ENCODE measurements at places on chromosomes 5 and 9.

DNA sequence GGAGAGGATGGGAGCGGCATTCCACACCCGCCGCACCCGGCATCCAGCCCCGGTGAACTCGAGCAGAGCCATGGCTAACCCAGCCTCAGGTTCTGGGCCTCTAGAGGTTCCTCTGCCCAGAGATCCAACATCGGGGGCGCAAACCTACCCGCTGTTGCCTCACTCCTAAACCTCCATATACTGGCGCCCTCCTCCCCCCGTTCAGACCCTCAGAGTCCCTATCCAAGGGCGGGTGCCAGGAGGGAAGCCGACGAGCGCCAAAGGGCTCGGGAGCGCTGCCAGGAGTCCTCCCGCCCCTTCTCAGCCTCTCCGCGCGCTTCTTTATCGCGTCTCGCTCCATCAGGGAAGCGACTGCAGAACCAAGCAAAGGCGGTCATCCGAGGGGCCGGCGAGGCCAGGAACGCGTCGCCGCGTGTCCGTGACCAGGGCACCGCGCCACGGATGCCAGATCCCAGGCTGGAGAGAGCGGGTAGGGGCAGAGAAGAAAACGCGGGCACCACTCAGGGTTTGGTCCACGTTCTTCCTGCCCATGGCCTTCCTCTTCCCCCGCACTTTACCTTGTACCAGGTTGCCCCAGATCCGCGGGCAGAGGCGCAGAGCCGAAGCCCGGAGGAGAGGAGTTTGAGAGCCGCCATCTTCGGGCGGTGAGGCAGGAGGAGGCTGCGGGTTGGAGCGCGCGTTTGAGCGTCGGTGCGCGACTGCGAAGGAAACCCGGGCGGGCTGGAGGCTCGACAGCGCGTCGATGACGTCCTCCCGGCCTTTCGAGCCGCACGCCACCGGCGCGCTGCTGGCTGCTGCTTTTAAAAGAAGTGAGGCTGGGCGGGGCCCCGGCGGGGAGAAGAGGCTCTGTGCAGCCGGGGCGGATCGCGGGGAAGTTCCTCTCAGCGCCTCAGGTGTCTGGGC is at the start of gene OXCT1:
Gene OXCT1, minus strand, starts transcription at position 702 of the 903 bp plus-strand sequence. Its CDS starts 67 bp downstream, at position 635.
- DNase-seq, result peak; percentile 95

- no peak for DNase-seq
Measured at GRCh38 chr5:25850581-25850980, 1187.8 kb downstream of the CDH9 start.

DNA sequence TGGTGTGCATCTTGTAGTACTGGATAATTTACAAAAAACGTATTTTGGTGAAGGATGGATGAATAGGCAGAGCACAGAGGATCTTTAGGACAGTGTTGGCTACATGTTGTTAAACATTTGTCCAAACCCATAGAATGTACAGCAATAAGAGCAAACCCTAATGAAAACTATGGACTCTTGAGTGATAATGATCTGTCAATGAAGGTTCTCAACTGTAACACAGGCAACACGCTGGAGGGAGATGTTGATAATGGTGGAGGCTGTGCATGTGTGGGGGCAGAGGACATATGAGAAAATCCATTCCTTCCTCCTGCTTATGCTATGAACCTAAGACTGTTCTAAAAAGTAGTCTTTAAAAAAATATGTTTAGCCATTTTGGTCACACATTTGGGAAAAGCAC is 194.0 kb downstream of the FER start:
- DNase-seq, result no peak

- no peak for DNase-seq
Measured at GRCh38 chr5:93076566-93076965, 504.5 kb downstream of the NR2F1-AS1 start.

DNA sequence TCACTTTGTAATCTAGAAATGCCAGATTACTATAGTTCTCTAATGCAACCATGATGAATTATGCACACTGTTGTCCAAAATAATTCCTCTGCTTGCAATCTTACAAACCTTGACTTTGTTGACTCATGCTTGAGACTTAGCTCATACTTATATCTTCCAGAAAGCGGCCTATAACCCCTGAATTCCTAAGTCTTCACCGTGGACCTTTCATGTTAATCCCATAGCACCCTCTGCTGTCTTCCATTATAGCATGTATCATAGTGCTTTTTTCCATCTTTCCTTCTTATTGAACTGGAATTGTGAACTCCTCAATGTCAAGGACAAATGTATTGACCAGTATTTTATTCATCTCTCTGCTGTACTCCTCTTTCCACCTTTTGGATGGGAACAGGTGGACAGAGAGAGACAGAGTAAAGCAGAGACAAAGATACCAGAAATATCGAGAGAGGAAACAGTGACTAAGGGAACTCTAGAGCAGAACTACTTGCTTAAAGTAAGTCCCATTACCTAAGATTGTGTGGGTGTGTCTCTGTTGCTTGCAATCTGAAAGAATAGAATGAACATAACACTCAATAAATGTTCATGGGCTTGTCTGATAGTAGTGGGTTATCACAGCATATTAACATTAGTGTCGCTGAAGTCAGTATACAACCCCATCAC is 110.0 kb downstream of the LURAP1L start:
- no peak for DNase-seq

DNA sequence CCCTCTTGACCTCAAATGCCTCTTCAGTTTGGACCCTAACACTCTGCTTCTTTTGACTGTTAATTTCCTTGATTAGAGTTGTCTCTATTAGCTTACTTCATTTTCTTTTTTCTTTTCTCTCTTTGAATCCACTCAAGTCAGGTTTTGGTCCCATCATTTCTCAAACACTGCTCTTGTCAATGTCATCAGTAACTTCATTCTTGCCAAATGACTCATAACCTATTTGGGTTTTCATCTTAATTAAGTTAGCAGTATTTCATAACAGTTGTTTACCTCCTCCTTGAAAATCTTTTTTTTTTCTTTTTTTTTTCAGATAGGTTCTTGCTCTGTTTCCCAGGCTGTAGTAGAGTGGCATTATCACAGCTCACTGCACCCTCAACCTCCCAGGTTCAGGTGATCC is 119.6 kb downstream of the PARP8 start:
- DNase-seq, result no peak

DNA sequence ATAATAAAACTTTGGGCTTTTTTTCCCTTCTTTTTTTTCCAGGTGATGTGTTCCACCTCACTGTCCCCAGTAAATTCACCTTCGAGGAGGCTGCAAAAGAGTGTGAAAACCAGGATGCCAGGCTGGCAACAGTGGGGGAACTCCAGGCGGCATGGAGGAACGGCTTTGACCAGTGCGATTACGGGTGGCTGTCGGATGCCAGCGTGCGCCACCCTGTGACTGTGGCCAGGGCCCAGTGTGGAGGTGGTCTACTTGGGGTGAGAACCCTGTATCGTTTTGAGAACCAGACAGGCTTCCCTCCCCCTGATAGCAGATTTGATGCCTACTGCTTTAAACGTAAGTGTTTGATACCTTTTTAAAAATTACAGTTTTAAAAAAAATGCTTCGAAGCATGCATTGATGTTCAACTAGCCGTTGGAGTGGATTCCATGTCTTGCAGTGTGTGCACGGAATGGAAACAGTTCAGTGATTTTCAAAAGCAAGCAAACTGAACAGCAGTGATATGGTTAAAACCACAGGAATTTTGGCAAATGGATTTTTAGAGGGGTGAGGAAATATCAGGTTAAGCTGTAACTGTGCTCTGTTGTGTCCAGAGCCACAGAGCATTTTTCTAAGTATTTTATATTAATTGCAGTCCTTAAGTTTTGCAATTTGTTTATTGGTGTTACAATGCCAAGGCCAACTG is 40.7 kb downstream of the VCAN start:
- no peak for DNase-seq

GRCh38 chr5:145787507-145787906 is 47.6 kb downstream of the PRELID2 start:
- no peak for DNase-seq

- no peak for DNase-seq
Measured at GRCh38 chr5:154117930-154118329, 72.6 kb upstream of the GALNT10 start.

GRCh38 chr5:105849701-105850100 is 1821.0 kb downstream of the EFNA5 start:
- DNase-seq, result no peak

DNA sequence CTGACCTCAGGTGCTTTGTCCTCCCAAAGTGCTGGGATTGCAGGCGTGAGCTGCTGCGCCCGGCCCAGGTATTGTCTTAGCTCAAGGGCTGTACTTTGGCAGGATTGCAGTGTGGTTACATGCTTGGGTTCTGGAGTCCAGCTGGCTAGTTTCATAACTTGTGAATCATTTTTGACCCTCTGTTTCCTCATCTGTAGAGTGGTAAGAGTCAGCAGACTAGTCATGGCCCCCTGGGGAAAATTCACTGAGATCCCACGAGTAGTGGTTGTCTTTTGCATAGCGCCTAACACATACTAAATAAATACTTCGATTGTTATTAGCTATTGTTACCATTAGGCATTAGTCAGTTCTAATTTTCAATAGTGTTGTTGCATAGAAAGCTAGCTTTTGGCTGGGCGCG is 14.3 kb downstream of the PTPA start:
- DNase-seq, result no peak

GRCh38 chr9:124008694-124009530 is 2.7 kb upstream of the LHX2 start:
- no peak for DNase-seq

DNA sequence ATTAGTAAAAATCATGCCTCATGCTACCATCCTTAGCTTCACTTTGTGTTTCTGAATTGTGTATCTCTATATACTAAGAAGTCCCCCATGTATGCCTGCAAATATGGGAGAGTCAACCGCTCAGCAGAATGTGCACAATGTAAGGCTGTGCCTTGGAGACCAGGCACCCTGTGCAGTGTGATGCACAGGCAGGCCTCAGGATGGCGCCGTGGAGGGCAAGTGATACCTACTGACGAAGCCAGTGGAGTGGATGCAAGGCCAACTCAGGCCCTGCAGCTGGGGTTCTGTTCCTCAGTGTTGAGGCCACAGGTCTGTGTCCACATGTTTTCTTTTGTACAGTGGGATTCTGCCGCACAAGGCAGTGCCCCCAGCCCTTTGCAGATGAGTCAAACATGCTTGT is 28.4 kb downstream of the SYK start:
- DNase-seq, result no peak

GRCh38 chr5:151186538-151186937 is 29.0 kb upstream of the ANXA6 start:
- DNase-seq, result no peak

DNA sequence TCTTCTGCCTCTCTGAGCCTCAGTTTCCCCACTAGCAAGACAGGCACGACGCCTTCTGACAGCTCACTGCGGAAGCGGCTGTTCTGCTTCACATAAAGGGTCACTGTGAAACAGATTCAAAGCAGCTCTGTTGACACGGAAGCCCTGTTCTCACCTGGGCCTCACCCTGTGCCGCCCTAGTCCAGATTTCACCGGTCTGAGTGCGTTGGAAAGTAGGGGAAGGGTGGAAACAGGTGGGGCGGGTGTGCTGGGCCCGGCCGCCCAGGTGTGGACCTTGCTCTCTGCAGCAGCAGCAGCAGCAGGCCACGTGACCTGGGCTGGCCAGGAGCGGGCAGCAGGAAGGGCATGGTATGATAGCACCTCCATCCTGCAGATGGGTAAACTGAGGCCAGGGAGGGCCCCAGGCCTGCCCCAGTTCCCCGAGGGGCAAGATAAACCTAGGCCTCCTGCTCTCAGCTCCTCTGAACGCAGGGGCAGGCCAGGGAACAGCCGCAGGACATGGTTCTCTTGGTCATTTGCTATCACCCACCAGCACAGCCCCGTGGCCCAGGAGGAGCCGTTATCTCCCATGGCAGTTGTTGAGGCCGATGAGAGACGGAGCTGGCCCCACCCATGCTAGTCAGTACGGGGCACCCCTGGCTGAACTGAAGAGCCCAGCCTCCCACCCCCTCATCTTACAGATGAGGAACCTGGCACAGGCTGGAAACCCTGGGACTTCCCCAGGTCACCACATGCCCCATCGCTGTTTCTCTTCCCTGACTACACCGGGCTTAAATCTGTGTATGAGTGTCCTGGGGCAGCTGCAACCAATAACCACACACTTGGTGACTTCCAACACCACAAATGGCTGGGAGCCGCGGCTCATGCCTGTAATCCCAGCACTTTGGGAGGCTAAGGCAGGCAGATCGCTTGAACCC is 12.1 kb downstream of the PTGES2 start:
- DNase-seq, result no peak

DNA sequence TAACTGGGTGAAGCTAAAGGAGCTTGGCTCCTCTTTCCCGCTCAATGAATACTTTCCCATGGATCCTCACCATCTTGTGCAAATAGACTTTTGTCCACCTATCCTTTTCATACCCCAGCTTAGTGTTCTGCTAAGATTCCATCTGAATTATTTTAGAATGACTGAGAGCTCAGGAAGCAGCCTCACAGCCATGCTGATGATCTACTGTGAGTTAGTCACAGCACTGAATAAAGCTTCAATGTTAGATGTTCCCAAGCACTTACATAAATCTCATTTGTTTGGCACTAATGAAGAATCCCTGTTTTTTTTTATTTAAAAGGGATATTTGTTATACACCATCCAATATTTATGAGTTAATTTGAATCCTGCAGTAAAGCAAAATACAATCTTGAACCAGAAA is 317.6 kb upstream of the TRPC7 start:
- DNase-seq, result no peak

- DNase-seq, result no peak
Measured at GRCh38 chr5:2387634-2388325, 363.7 kb downstream of the IRX2 start.

- no peak for DNase-seq
Measured at GRCh38 chr5:16548115-16548514, 68.7 kb downstream of the RETREG1 start.

GRCh38 chr5:25892211-25892610 is 1146.2 kb downstream of the CDH9 start:
- DNase-seq, result no peak

DNA sequence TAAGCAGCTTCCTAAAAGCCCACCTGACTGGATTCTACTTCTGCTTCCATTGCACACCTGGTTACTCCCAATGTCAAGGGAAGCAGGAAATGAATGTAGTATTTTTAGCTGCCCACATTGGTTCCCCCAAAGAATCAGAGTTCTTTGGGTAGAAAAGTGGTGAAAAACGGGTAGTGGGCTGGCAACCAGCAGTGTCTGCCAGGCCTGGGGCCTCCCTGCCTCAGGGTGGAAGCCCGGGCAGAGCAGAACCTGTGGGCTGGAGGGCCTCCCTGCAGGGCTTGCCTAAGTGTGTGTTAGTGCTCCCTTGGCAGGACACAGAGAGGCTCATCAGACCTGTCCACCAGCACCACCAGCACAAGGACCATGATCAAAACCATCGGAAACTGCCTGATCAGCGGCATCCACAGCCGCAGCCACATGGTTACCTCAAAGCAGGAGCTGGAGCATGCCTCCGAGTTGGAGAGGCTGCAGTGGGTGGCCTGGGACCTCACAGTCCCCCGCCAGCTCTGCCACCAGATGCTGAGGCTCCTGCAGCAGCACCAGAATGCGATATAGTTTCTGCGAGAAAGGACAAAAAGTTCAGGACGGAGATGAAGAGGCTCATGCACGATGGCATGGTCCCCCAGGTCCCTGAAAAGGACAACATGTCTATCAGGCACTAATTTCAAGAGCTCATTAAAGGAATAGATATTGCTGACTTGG is 72.2 kb downstream of the PTPDC1 start:
- no peak for DNase-seq

GRCh38 chr9:35827486-35827885 is 1.0 kb downstream of the FAM221B start:
- DNase-seq, result no peak

GRCh38 chr9:101629636-101630035 is 34.9 kb upstream of the PPP3R2 start:
- DNase-seq, result no peak

- DNase-seq, result no peak
Measured at GRCh38 chr9:137955224-137955570, 77.6 kb downstream of the CACNA1B start.
